ENCODE measurements at places on chromosomes 2 and 18.
A peak's percentile ranks its signal among the peaks of the same experiment; 100 is the strongest.

GRCh38 chr2:120394764-120395163, 48.8 kb downstream of the INHBB start:
- no peak for DNase-seq

DNA sequence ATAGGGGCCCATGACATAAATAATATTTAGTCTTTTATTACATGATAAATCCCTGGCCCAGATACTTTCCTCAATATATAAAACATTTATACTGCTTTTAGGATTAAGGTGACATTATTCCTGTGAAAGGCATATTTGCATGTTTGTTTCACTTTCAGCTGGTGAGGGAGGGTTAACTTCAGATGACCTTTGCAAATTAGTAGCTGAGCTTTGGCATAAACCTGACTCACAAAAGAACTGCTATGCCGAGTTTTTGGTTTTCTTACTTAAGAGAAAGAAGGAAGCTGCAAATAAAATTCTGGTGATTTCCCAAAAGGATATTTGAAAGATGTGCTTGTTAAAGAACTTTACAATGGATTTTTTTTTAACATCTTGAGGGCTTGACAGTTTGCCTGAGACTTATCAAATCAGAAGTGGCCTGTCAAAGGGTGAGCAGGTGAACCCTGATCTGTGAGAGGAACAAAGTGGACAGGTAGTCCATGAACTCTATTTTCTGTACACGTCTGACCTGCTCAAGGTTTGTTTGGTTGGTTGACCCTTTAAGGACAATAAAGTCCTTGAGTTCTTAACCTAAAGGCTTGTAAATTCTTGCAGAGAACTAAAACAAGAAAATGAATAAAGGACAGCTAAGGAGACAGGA, 93.5 kb downstream of the FAM124B start:
- peak; percentile 9 for DNase-seq

DNA sequence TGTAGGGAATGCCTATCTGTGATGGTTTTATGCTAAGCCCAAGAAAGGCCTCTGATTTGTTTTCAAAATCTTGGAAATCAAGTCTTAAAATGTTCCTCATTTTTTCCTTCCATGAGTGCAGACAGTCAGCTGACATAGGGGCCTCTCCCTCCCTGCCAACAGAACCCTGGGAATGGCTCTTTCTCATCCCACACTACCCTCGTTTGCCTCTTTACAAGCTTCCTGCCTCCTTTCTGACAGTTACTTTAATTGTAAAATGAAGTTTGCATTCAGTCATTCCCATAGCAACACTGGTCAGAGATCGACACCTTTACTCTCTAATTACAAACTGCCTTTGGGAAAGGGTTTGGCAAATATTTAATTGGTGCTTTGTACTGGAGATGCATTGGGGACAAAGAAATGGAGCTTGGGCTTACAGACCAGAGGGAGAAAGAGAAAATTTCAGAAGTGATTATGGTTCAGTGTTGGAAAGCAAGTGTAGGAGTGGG, 25.4 kb downstream of the KIF5C start:
- DNase-seq, result no peak

DNA sequence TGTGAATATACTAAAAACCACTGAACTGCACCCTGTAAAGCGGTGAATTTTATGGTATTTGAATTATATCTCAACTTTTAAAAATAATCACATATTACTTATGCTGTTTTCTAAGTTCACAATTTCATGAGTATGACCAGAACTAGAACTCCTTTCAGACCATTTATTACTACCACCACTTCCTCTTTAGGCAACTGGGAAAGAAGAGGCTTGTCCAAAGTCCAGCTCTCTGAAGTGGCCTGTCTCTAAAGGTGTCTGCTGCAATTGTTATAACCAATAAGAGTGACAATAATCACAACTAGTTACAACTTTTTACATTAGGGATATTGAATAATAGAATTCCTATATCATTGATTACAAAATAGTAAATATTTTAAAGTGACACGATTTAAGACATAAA, 267.9 kb upstream of the PIK3C3 start:
- no peak for DNase-seq

DNA sequence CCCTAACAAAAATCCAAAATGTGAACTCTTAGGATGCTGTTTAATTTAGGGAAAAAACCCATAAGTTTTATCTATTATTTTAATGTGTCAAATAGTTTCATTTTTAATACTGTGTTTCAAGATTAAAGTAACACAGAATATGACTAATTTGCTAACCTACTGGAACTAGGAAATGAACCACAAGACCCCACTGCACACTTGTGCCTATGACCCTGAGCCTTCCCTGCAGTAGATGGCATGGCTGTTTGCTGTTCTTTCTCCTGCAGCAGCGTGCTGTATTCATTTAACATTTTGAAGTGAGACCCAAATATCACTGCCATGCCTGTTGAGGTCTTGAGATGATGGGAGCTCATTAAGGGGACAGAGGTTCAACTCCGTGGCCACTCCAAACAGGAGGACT, 565.2 kb upstream of the NRP2 start:
- no peak for DNase-seq

Data from stromal cell of bone marrow (primary cell).